ENCODE measurements at places on chromosomes 16 and 17.
A peak's percentile ranks its signal among the peaks of the same experiment; 100 is the strongest.

GRCh38 chr16:35751191-35751941, 2292.0 kb downstream of the TP53TG3F start:
- DNase-seq, result no peak

GRCh38 chr17:80352216-80352895, 62.6 kb upstream of the ENDOV start:
- no peak for DNase-seq

DNA sequence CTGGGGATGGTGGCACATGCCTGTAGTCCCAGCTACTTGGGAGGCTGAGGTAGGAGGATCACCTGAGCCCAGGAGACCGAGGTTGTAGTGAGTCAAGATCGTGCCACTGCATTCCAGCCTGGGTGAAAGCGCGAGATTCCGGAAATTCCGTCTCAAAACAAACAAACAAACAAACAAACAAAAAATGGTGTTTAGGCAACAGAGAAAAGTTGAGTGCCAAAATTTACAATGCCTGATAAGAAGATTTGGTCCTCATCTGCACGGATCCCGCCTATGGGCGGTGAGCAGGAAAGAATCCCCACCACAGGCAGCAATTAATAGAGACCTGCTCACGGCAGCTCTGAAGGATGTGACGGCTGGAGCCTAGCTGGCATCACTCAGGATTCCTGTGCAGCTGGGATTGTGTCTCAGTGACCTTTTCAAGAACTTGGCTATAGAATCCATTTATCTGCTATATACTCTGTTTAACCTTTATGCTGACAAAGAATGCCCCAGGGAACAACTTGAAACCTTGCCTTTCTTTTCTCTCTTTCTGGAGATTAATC, 14.0 kb upstream of the TEX2 start:
- DNase-seq, result no peak

- DNase-seq, result no peak
Observed at GRCh38 chr17:74185571-74186185, 17.8 kb upstream of the RPL38 start.

GRCh38 chr17:36730857-36731490, 129.6 kb downstream of the MRM1 start:
- no peak for DNase-seq

GRCh38 chr17:30922235-30923030, 688 bp downstream of the ADAP2 start:
- no peak for DNase-seq

DNA sequence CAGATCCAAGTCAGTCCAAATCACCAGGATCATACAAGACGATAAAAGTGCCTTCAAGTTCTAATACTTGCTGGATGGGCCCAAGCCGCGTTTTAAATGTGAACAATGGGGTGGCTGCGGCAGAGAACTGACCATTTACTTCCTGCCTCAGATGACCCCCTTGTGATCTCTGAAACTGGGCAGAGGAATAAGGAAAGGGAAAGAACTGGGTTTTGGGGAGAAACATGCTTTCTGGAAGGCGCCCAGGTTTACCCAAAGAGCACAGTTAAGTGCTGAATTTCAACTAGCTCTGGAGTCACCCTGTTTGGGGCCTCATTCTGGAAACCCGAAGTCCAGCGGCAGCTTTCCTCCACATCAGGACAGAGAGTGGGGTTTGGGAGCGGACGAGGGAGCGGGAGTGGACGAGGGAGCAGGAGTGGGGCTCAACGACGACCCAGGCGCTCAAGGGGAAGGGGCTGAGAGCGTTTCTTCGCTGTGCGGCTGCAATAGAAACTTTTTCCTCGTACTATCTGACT, 1.6 kb downstream of the FAM20A start:
- DNase-seq, result no peak

- DNase-seq, result no peak
Observed at GRCh38 chr17:77892469-77893143, 65.9 kb upstream of the TNRC6C start.

DNA sequence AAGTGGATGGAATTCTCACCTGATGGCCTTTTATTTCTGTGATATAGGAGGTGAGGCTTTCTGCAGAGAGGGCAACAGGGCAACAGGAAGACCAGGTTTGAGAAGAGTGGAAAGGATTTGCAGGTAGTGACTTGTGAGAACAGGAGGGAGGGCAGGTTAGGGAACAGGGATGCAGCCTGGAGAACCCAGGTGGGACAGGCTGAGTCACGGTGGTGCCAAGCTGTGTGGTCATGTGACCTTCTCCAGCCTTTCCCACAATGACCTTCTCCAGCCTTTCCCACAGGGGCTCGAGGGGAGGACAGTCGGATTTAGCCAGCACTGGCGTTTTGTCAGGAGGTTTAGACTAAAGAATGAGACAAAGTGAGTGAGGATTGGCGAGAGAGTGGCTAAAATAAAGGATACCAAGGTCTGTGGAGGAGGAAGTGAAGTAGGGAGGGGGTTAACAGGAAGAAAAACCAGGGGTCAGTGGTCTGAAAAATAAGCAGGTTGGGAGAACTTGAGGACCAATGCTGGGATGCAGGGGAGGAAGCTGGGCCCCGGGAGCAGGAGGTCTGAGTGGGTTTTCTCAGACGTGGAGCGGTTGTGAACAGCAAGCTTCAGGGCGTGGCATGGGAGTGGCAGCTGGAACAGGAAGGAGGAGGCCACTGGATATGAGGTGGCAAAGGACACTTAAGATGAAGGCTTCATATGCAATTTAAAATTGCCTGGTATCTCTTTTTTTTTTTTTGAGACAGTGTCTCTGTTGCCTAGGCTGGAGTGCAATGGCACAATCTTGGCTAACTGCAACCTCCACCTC, 37.7 kb downstream of the DNAH2 start:
- DNase-seq, result no peak

- DNase-seq, result no peak
Observed at GRCh38 chr17:34601416-34601815, 22.0 kb downstream of the TMEM132E start.

- DNase-seq, result no peak
Observed at GRCh38 chr17:9230346-9230745, 209.0 kb downstream of the NTN1 start.

DNA sequence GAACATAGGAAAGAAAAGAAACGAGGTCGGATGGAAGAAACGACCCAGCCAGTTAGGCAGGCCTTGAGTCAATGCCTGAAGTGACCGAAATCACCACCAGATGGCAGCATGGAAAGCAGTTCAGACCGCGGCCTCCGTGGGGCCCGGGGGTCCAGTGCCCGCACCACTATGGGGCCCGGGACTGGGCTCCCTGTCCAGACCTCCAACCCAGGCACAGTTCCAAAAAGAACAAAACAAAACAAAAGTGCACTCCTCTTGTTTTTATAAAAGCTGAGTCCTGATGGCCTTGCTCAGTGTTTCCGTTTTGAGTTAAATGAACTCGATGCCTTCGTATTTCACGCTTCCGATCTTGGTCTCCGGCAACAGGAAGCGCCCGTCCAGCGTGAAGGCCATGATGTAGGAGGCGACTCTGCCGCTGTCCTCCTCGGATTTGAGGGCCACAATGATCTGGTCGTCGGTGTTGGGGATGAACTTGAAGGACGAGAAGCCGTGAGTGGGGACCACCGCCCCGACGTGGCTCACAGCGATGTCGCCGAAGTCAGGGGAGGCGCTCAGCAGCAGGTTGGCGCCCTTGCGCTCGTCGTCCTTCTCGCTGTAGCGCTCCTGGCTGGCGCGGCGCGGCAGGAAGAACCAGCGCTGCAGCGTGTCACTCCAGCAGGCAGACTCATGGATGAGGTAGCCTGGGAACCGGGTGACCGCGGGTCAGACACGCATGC, 13.7 kb upstream of the LGALS3BP start:
- DNase-seq, result peak; percentile 31

DNA sequence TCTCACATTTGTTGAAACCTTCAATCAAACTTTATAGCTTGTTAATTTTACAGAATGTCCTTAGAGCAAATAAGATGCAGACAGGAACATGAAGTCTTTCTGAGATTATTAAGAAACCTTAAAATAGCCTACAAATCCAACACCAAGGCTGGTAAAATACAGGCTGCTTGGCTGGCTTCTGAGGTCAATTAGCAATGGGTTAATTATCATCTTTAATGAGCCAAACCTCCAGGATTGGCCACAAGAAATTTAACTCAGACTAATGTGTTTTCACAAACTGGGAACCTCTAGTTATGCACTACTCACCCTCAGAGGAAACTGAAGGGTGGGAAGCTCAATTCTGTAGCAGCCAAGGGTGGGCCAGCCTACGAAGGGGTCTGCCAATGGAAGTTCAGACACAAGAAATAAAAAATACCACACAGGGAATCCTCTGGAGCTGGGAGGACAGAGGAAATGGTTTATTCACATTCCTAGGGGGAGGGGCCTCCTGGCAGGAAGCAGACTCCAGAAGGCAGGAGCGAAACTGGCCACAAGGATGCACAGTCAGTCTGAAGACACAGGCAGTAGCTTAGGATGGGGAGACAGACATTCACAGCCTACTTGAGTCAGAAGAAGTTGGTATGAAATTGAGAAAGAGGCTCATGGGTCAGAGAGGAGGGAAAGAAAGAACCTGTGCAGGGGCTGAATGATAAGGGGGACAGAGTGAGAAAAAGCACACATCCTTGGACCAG, 36.1 kb downstream of the HIC1 start:
- no peak for DNase-seq

DNA sequence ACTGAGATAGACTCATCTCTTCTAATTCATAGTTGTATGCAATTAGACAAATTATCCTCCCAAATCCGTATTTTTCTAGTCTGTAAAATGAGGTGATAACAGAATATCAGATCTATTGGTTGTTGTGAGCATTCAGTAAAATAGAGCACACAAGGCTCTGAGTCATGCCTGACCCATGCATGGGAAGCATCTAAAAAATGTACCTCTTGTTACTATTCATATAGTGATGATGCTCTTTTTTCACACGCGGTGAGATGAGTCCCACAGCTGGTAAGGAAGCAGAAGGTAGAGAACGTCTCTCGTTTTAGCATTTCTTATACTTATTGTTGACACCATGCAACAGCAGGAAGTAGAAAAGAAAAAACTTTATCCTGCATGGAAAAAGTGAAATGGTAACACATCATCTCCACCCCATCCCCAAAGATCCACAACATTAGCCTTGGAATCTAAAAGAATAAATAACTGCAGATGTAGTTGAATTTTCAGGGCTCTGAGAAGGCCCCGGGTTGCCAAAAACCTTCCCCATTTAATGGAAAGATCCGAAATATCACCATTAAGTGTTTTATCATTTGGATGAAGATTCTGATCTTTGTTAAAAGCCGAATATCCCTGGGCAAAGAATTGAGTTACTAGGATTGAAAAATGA, 215.6 kb downstream of the TMEM114 start:
- no peak for DNase-seq

DNA sequence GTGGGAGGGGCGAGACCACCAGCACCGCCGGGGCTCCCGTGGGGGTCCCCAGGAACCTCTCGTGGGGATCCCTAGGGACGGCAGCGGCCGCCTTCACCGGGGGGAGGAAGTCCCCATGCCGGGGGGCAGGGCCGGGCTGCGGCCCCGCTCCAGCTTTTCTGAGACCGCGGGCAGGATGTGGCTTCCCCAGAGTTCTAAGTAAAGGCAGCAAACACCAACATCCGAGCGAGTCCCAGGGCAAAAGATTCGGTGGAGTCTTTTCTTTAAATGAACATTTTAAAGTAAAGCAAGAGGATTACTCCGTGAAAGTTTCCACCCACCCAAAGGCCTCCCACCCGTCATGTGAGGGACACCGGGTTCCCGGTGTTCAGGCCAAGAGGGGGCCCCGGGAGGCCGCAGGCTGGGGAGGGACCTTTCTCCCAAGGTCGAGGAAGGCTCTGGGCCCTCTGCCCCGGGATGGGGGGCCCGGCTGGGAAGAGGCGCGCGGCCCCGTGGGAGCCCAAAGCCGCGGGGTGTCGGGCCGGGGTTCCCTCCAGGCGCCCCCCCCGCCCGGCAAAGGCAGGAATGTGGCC, 137.2 kb upstream of the RPH3AL start:
- DNase-seq, result peak; percentile 37

GRCh38 chr16:84502581-84502980, 1.9 kb downstream of the MEAK7 start:
- DNase-seq, result no peak

- DNase-seq, result no peak
Observed at GRCh38 chr17:81845881-81846742, 11.3 kb upstream of the PPP1R27 start.

DNA sequence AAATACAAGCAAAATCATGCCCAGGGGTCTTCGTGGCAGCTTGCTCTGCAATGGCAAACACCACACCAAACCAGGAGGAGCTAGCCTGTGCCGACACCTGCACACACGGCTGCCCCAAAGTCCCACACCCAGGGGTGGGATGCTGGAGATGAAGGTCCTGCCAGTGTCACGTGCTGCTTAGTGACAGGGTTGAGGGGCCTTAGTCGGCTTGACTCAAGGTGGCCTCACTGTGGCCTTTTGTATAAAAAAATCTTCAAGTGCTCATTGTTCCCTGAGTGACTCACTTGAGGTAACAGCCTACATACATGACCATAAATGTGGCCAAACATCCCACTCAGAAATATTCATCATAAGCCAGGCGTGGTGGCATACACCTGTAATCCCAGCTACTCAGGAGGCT, 7.3 kb downstream of the TRIM65 start:
- no peak for DNase-seq

GRCh38 chr17:17275971-17276370, 5.1 kb downstream of the COPS3 start:
- no peak for DNase-seq

DNA sequence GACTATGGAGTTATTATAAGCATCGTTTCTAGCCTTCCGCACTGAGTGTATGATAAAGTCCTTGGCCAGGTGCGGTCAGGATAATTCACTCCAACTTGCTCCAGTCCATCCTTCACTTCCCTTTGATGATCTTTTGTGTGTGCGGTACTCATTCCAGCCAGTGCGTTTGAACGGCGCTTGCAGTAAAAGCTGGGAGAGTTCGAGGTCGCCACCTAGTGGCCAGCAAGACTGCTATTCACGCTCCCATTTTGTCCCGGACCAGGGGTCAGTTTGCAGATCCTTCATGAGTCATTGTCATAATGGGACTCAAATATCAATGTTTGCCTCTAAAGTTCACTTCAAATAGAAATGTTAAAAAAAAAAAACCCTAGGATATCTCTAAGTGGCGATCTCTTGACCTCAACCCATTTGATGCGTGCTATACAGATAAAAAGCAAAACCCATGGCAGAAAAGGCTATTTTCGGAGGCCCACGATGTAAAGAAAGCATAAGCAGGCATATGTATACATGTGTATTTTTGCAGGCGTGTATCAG, 417.1 kb downstream of the TMEM114 start:
- DNase-seq, result peak; percentile 0

DNA sequence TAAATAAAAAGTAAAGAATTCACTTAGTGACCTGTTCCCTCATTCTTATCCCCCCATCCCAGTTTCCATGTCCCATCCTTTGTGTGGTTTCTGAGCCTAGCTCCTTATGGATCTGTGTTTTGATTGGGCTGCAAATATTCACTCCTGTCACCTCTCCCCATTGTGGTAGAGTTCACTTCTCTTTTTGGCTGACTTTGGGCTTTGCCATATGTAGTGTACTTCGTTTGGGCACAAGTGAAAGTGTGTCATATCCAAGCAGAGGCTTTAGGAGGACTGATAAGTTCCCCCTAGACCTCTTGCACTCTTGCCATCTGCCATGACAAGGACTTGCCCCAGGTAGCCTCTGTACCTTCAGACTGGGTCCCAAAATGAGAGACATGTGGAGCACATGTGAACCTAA, 13.0 kb upstream of the DHRS7B start:
- DNase-seq, result no peak

All from stimulated activated CD4-positive, alpha-beta T cell treated with anti-CD3 and anti-CD28 coated beads, Interleukin-1b, Interleukin-23, amount 100 ng/mL, for 4 hours (primary cell).